Activated CD8-positive, alpha-beta memory T cell treated with anti-CD3 and anti-CD28 coated beads for 4 hours (primary cell): ENCODE measurements at places on chromosomes 7 and 10.

- no peak for DNase-seq
Observed at GRCh38 chr7:157009778-157010587, 480 bp downstream of the MNX1 start.

- DNase-seq, result no peak
Observed at GRCh38 chr10:50395851-50396250, 144.5 kb upstream of the ASAH2 start.

DNA sequence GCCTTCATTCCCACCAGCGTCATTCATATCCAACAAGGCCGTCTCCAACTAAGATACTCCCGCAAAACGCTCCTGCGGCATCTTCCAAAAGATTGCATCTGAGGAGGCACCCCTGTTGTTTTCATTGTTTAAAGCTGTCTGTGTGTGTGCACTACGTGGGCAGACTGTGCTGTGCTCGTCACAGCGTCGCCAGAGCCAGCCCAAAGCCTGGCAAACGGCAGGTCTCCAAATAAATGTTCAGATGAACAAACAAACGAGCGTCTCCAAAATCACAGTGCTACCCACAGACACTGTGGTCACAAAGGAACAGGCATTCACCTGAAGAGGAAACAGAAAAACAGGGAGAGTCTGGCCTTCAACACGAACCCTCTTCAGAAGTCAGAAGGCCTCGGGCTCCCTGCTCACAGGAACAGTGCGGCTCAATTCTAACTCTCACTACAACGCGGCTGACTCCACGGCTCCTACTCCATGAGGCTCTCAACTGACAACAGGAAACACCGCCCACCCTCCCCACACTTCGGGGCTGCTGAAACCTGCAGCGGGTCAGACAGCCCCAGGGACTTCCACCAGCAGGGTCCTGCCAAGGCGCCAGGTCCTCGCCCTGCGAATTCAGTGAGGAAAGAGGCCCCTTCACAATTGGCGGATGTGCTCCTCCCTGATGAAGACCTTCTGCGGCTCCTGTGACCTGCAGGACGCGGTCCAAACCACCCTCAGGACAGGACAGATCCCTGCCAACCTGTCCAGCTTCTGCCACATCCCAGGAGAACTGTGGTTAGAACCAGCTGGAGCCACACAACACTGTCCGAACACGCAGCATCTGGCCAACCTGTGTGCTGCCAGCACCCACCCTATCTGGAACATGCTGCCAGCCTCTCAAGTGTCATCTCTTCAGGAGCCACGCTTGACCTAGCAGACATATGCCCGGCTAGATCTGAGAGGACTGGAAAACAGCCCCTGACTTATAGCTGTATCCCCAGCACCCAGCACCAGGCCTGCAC, 36.1 kb downstream of the MAD1L1 start:
- DNase-seq, result no peak

DNA sequence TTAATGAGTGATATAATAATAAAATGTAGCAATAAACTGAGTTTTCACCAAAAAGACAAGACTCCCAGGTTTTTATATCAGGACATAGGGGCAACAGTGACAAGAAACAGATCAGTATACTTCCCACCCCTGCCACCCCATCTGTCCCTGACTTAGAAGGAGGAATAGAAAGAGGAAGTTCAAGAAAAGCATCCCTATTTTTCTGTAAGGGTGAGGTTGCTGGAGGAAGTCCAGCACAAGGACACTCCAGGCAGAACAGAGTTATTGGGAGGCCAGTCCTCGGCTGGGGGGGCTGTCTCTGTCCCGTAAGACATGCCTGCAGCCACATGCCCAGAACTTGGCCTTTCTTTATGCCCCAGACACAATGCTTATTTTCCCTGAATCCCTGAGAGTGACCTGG, 16.5 kb upstream of the TLX1 start:
- no peak for DNase-seq
